ENCODE measurements at places on chromosomes 6 and 20. TPM values are rescaled to one million over a fixed set of nuclear protein-coding genes. Genes with fewer than 3 reads are reported as not detected.

The OPN5 gene
- total RNA-seq, result not detected

The SLC4A11 gene
- under 0.01 TPM for total RNA-seq

The CCM2L gene
- total RNA-seq, result 2.2 TPM

The RGS19 gene
- total RNA-seq, result 4.9 TPM

The EBF4 gene
- total RNA-seq, result 10.6 TPM

The KHDC1 gene
- 2.7 TPM for total RNA-seq

The NHLRC1 gene
- total RNA-seq, result 1.2 TPM

The RPS6KA2 gene
- total RNA-seq, result 30.2 TPM

The GPSM3 gene
- 0.49 TPM for total RNA-seq

The ECHDC1 gene
- total RNA-seq, result 37.9 TPM

The PRL gene
- not detected for total RNA-seq

Data from temporal lobe (tissue), 4 donors.